ENCODE measurements at places on chromosomes 16 and 17.
A peak's percentile ranks its signal among the peaks of the same experiment; 100 is the strongest.

GRCh38 chr17:27525836-27526603 lies 69.8 kb downstream of the KSR1 start:
- DNase-seq, result no peak

DNA sequence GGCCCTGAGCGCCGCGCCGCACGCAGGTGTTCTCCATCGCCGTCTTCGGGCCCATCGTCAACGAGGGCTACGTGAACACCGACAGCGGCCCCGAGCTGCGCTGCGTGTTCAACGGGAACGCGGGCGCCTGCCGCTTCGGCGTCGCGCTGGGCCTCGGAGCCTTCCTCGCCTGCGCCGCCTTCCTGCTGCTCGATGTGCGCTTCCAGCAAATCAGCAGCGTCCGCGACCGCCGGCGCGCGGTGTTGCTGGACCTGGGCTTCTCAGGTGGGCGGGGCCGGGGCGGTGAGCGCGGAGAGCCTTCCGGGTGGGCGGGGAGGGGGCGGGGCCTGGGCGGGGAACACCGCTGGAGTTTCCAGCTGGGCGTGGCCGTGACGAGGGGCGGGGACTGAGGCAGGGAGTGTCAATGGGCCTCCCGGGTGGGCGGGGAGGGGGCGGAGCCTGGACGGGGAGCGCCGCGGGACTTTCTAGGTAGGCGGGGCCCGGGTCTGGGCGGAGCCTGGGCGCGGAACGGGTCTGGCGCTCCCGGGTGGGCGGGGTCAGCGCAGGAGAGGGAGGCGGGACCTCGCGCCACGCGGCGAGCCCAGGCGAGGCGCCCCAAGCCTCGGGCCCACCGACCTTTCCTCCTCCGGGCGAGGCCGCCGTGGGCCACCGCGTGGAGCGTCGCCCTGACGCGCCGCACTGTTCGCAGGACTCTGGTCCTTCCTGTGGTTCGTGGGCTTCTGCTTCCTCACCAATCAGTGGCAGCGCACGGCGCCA lies 2.4 kb downstream of the SYNGR3 start:
- peak; percentile 78 for DNase-seq

GRCh38 chr17:5563456-5563855 lies 20.9 kb downstream of the NLRP1 start:
- DNase-seq, result peak; percentile 49

DNA sequence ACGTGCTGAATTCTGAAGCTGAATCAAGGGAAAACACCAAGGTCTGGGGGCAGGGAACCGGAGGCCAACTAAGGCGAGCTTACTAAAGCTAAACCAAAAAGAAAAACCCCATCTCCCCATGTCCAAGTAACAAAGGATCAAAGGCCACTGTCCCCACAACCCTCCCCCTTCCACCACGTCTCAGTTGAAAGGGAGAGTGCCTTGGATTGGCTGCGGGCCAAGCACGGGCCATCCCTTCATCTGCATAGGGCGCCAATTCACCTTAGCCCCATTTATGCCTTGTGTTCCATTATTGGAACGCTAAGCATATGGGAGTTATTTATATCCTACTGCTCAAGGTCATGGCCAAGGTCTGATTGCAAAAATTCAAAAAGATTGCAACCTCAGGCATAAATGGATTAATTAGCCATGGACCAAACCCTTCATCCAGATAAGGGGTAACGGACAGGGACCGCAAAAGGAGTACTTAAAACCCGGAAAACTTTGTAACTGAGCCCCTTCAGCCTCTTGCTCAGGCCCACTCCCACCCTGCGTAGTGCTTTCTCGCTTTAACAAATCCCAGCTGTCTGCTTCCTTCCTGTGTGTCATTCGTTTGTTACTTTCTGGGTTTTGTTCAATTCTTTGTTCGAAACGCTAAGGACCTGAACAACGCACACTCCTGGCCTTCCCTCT lies 740 bp upstream of the ATP6V0D1 start:
- peak; percentile 46 for DNase-seq

DNA sequence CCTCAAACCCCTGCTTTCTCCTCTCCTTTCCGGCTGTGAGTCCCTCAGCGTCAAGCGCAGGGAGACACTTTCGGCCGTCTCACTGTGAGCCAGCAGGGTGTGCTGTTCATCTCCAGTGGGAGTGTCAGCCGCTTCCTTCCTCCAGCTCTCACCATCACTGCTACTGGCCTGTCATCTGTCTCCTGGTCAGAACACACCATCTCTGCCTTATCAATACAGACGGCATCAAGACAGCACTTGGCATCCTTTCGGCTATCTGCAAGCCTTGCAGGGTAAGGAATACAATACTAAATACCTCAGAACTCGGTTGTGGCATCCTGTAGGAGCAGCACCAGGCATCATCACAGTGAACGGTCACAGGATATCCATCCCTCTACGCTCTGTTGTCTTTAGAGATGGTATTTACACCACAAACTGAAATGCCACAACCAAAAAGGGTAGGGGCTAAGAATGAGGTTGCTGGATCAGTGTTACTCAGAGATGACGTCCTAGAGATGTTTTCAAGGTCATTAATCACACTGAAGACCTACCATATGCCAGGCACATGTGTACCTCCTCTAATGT lies 20.7 kb upstream of the CMTM4 start:
- DNase-seq, result peak; percentile 58

GRCh38 chr17:37052450-37052849 lies 103.7 kb downstream of the AATF start:
- no peak for DNase-seq

DNA sequence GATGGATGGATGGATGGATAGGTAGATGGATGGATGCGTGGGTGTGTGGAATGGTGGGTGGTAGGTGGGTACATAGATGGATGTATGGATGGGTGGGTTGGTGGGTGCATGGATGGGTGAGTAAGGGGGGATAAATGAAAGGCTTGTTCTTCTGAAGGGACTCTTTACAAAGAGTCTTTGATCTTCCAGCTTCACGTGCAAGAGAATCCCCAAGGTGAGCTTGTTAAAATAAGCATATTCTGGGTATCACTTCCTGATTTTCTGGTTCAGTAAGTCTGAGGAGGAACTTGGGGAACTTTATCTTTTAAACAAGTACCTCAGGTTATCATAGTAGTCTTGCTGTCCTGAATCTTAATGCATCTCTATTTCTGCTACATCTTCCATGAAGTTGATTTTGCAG lies 639.1 kb downstream of the MAF start:
- DNase-seq, result no peak

DNA sequence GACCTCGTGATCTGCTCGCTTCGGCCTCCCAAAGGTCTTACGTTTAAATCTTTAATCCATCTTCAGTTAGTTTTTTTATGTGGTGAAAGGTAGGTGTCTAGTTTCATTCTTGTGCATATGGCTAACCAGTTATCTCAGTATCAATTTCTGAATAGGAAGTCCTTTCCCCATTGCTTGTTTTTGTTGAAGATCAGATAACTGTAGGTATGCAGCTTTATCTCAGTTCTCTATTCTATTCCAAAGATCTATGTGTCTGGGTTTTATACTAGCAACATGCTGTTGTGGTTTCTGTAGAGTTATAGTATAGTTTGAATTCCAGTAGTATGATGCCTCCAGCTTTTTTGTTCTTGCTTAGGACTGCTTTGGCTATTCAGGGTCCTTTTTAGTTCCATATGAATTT lies 65.2 kb downstream of the TNFRSF13B start:
- peak; percentile 28 for DNase-seq

GRCh38 chr17:17924131-17924856 lies 47.9 kb downstream of the TOM1L2 start:
- DNase-seq, result peak; percentile 58

DNA sequence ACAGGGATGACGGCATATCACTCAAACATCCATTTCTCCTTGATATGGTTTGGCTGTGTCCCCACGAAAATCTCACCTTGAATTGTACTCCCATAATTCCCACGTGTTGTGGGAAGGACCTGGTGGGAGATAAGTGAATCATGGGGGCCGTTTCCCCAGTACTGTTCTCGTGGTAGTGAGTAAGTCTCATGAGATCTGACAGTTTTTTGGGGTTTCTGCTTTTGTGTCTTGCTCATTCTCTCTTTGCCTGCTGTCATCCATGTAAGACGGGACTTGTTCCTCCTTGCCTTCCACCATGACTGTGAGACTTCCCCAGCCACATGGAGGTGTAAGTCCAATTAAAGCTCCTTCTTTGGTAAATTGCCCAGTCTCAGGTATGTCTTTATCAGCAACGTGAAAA lies 30.3 kb downstream of the TRAP1 start:
- DNase-seq, result no peak

DNA sequence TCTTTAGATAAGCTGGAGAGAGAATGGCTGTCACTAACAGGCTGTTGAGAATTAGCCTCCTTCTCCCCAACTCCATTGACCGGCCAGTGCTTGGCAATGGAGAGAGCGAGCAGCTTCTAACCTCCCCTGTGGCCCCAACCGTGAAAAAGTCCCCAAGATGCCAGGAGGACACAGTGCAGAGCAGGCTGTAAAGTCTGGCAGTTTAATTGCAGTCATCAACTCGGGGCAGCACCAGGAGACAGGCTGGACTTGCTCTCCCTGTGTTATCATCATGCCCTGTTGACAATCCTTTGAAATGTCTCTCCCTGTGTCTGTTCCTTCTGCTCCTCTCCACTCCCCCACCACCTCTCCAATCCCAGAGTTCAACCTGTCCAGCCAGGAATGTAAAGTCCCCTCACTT lies 705 bp upstream of the CDRT4 start:
- DNase-seq, result no peak
